ENCODE measurements at places on chromosomes 16 and 17. TPM values are rescaled to one million over a fixed set of nuclear protein-coding genes. Genes with fewer than 3 reads are reported as not detected.
A peak's percentile ranks its signal among the peaks of the same experiment; 100 is the strongest.

GRCh38 chr17:51667706-51668083, 407.3 kb downstream of the UTP18 start:
- no peak for DNase-seq

- no peak for DNase-seq
Observed at GRCh38 chr16:49491771-49492761, 118.5 kb downstream of the C16orf78 start.

DNA sequence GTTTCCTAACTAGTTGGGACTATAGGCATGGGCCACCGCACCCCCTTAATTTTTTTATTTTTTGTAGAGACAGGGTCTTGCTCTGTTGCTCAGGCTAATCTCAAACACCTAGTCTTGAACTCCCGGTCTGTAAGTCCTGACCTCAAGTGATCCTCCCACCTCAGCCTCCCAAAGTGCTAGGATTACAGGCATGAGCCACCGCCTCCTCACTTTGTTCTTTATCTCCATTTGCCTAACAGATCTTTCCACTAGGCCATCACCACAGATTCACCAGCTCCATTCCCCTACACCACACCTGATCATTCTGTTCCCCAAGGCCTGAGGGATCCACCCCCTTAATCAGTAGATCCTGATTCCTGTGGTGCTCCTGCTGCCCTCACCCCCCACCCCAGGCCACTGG, 7.6 kb upstream of the ZNF629 start:
- no peak for DNase-seq

- DNase-seq: no peak
Observed at GRCh38 chr16:76777721-76778465, 413.1 kb upstream of the MON1B start.

- no peak for DNase-seq
Observed at GRCh38 chr17:43477832-43478634, 5.7 kb upstream of the DHX8 start.

DNA sequence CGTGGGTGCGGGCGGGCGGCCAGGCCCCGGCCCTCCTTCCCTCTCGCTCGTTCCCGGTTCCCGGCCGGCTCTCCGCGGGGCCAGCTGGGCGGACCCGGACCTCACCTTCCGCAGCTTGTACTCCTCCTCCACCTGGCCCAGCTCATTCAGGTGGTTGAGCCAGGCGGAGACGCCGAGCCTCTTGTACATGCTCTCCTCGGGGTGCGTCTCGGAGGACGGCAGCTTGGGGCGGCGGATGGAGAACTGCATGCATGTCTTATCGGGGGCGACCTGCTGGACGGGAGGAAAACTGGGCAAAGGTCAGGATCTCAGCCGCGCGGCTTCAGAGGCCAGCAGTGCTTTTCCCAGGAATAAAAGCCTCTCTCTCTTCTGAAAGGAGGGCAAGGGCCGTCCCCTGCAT, 85.4 kb downstream of the TBC1D16 start:
- DNase-seq: no peak

DNA sequence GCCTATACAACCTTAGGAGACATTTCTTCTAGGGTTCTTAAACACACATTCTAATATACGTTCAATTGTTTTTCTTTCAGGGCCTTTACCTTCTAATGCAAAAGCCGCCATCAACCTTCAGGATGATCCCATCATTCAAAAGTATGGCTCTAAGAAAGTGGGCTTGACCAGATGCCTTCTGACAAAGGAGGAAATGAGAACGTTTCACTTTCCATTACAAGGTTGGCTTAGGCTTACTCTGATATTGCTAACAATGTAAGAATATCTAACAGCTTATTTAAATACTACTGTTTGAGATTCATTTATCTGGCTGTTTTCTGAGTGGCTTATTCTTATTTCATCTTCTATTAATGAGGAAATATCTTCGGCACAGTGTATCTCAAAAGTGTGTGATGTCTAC, 15.4 kb downstream of the REXO5 start:
- DNase-seq: no peak

GRCh38 chr17:77435272-77436057, 294.7 kb downstream of the SEC14L1 start:
- DNase-seq: no peak

DNA sequence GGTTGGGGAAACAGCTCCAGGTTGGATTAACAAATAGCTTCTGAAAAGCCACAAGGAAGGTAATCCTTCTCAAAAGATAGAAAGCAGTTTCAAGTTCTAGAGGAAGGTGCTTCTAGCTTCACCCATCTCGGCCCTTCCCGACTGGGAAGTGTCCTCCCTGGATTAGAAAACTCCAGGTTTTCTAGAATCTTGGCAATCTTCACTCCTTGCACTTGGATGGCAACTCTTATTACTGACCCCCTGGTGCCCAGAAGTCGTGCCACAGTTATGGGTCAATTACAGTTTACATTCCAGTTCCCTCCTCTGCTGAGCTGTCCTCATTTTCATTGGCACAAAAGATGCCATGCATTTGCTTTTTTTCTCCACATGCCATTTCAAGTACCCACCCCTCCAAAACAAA, 65.6 kb downstream of the SMG6 start:
- no peak for DNase-seq

GRCh38 chr16:22938647-22939046, 124.7 kb downstream of the HS3ST2 start:
- no peak for DNase-seq

DNA sequence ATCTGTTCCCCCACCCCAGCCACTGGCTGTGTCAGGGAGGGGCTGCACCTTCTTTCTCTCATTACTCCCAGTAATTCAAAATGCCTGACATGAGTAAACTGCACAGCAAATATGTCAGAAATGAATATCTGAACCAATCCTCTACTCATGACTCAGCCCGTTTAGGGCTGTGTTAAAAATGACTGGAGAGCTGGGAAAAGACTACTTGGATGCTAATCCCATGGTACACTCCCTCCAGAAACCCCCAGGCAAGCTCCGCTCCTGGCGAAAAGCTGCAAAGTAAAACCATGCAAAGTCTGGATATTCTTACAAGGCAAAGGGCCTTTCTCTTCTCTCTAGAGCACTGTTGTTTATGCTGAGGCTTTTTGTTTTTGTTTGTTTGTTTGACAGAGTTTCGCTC, 448.1 kb upstream of the DYNLRB2 start:
- DNase-seq: no peak

GRCh38 chr17:14926526-14927122, 338.5 kb downstream of the PMP22 start:
- DNase-seq: peak; percentile 50

DNA sequence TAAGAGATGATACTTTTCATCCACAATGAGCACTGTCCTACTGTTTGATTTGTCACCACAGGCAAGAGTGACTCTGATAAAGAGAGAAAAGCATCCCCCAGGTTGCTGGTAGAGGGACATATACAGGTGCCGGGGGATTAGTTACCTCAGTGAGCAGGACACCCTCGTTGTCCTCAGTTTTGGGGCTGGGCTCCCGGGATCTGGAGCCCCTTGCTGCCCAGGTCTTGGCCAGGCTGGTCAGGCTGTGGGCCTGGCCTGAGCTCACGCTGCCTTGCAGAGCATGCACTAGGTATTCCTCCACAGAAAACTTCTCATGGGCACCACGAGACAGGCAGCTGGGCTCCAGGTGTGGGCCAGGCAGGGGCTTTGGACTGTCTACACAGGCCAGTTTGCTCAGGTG, 24.4 kb upstream of the SPATA32 start:
- DNase-seq: no peak

DNA sequence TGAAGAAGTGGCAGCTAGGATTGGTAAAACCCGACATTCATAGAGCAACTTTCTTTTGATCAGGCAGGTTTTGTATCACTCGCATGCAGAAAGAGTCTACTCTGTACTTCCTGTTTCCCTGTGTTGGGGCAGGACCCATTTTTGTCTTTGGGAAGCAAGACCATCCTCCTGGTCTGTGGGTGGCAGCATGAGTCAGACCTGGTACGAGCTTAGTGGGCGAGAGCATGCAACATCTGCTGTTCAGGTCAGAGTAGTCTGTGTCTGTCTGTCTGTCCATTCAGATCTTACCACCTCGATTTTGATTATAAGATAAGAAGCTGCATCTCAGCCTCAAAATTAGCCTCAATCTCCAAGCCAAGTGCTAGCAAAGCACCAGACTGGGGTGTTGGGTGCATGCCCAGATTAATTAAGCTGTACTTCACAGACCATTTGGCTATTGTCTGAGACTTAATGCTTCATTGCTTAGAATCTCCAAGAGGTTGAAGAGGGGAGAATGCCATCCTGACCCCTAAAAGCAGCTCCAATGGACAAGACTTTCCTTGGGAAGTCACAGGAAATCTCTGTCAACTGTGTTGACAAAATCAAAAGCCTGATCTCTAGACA, 110.9 kb downstream of the XYLT1 start:
- DNase-seq: peak; percentile 61

DNA sequence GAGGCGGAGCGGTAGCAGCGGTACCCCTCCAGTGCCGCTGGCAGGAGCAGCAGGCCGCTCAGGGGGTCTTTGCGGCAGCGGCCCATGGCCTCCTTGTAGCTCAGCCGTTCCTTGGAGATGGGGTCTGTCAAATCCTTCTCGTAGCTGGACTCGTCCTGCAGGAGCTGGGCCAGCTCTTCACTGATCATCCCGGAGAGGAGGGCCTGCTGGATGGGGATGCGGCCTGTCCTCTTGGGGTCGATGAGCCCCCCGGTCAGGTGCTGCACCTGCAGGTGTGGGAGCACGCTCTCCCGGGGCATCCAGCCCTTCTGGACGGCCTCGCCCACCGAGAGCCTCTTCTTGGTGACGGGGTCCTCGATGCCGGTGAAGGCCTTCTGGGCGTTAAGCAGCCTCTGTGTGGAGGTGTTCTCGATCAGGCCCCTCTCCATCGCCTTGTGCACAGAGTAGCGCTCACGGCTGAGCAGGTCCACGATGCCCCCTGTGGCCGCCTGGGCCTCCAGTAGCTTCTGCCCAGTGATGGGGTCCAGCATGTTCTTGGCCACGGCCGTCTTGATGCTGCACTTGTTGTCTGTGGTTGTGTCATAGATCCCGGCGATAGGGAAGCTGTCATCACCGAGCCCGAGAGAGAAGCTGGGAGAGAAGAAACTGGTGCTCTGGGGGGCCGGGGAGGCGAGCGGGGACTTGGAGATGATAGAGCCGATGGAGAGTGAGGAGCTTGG, 6.6 kb downstream of the CDK3 start:
- no peak for DNase-seq

DNA sequence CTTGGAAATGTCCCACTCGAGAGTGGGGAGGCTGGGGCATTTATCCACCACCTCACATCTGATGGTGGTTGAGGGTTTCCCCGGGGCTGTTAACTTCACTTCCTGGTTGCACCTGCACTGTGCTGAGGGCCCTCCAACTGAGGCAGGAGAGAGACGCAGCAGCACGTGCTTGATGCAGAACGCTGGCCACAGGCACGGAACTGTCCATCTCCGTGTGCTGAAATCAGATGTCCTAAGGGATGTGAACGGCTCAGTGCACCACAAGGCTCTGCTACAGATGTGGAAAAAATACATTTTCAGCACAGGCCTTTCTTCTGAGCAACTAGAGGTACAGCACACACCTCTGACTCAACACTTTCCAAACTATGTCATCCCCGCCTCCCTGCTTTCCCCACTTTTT, 114.8 kb upstream of the C16orf82 start:
- no peak for DNase-seq

GRCh38 chr16:11032000-11032921, 87.9 kb downstream of the CLEC16A start:
- DNase-seq: no peak

DNA sequence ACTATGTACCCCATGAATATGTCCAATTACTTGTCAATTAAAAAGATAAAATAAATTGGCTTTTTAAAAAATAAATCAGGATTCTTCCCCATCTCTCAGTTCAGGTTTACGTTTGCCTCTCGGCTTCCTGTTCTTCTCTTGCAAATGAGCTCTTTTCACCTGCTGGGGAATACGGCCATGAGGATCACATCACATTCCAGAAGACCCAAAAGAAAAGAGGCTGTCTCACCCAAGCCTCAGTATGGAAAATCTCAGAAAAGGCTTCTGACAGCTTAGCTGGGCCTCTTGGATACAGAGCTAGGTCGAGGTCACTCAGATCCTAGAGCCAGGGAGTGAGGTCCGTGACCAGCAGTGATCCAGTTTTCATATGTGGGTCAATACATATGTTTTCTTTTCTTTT, 171.2 kb upstream of the SDK2 start:
- DNase-seq: no peak

GRCh38 chr16:17194190-17194780, 276.5 kb downstream of the XYLT1 start:
- peak; percentile 59 for DNase-seq

GRCh38 chr17:49787884-49788477, 500 bp upstream of the KAT7 start:
- peak; percentile 31 for DNase-seq

GRCh38 chr16:55393991-55394390, 70.0 kb downstream of the IRX6 start:
- no peak for DNase-seq

- DNase-seq: no peak
Observed at GRCh38 chr17:51261024-51261963, 948 bp downstream of the UTP18 start.

- DNase-seq: no peak
Observed at GRCh38 chr17:74373838-74374606, 6.7 kb downstream of the GPR142 start.

DNA sequence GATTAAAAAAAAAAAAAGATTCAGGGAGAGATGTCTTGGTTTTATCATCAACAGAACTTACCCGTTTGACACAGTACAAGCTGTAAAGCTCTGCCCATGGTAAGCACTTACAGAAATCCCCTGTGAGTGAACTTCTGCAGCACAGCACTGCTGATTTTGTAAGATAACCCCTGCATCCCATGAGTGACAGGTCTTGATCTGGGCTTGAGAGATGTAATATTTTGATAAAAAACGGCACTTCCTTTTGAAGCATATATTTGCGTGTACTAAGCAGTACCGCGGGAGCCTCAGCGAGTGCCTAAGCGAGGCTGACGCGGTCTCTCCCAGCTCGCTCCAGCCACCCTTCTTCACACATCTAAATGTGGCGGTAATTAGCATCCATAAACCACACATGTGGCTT, 50.5 kb downstream of the IKZF3 start:
- DNase-seq: peak; percentile 62

DNA sequence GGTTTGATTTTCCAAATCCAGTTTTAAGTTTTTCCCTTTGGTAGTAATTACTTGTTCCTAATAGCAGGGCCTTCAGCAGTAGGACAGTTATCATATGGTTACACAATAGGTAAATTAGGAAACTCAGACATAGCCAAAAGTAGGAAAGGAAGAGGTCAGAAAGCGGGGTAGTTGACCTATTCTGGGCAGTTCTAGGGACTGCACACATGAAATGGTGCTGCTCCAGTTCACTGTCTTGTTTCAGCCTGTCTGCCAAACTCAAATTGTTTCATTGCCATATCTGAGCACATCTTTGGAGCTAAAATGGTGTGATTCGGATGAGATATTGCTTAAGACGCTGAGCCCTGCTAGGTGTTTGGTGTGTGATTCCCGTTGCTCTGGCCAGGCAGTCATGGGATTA, 56.7 kb downstream of the TANGO6 start:
- no peak for DNase-seq

Gene C16orf92
- total RNA-seq: not detected

Gene TBC1D28
- total RNA-seq: not detected

Gene TSPAN10
- total RNA-seq: 0.38 TPM

Gene GRB2
- 132 TPM for total RNA-seq

Gene IRX5
- 0.38 TPM for total RNA-seq

Gene ASPA
- total RNA-seq: not detected

Gene SOX15
- total RNA-seq: 0.40 TPM

Gene DNAH17
- 0.08 TPM for total RNA-seq

Gene PPY
- total RNA-seq: not detected

Gene TBX2
- total RNA-seq: not detected

Gene CLEC10A
- not detected for total RNA-seq
